ENCODE measurements at places on chromosomes 6 and 20.

DNA sequence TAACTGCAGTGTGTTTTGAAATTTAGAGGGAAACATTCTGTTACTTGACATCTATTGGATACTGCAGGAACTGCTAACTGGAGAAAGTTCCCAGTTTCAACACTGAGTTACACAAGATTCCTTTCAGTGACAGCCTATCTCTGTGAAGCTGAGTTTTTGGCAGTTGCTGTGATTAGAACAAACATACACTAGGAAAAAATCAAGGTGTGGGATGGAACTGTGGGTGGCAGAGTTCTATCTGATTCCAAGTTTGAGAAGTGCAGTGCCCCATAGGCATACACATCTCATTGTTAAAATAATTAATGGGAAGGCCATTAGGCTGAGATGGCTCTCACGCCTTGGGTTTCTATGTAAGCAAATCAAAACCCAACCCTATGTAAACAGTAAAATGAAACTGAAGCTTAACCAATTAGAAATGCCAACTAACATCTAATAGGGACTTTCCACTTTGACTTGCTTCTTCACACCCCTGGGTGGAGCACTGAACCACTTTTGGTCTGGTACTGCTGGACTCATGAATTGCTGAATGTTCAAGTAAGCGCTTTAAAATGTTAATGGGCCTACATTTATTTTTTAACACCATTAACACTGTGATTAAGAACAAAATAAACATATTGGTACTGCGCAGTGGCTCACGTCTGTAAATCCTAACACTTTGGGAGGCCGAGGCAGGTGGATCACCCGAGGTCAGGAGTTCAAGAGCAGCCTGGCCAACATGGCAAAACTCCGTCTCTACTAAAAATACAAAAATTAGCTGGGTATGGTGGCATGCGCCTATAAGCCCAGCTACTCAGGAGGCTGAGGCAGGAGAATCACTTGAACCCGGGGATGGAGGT lies 55.2 kb upstream of the TBC1D7 start:
- no peak overlapping the region for H3K4me3 ChIP-seq
- no peaks in the 10 kb centered on the region for H3K36me3 ChIP-seq
- peak; percentile 68 for DNase-seq

DNA sequence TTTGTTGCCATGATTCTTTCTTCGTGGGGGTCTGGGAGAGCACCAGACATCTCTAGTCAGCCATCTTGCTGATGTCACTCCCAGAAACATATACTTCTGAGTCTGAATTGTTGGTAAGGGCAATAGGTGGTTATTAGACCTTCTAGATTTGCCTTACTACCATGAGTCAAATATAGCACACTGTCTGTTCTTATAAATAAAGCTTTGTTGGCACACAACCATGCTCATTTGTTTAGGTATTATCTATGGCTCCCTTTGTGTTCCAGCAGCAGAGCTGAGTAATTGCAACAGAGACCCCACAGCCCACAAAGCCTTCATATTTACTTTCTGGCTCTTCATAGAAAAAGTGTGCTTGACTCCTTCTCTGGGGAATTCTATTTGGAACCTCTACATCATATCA lies 62.9 kb downstream of the CDH26 start:
- no peak overlapping the region for H3K4me3 ChIP-seq
- H3K36me3 ChIP-seq = no peaks in the 10 kb centered on the region
- H3K27me3 ChIP-seq = no peaks in the 10 kb centered on the region
- H3K27ac ChIP-seq = no peak overlapping the region

DNA sequence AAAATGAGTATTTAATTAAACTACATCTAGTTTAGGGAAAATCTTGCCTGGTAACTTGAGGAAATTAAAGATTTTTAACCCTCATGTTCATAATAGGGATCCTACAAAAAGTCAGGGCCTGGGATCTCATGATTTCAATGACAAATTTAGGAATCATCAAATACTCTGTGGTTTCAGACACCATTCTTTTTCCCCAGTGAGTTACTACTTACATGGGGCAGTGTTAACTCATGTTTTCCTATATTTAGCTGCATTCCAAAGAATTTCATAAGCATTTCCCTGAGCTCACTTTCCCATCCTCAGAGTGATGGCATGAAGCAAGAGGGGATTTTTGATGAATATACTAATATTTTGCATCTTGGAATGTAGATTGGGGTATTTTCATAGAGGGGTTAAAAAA lies 321.7 kb downstream of the CENPW start:
- no peaks in the 10 kb centered on the region for H3K27me3 ChIP-seq
- no peaks in the 10 kb centered on the region for H3K4me1 ChIP-seq
- no peak overlapping the region for H3K4me3 ChIP-seq
- no peaks in the 10 kb centered on the region for H3K36me3 ChIP-seq
- no peak overlapping the region for H3K27ac ChIP-seq
- no peak for DNase-seq

DNA sequence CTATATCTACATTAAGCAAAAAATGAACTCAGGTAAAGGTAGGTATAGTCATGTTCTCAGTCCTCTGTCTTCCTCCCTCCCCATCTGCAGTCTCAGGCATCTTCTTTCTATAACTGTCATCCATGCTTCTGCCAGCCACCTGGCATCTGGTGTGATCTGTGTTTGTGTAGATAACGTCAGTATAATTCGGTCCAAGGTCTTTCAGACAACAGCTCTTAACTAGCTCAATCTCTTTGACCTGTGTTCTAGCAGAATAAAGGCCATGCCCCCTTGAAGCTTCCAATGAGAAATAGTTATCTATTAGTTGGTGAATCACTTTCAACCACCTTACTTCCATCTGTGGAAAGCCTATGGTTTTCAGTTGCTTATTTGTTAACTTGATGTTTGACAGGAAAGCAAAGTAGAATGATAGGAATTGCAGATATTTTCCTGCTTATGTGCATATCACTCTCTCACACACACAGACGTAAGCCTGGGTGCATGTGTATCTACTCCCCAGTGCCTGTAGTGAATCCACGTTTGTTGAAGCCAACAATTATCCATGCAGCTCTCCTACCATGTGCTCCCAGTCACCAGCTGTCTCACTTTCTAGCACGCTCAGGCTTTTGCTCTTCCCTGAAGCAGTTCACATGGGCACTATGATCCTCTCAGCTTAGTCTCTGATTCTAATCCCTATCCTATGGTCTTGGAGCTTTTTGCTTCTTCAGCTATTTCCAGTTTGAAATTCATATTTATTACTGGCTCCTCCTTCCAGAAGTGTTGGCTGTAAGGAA lies 433.7 kb upstream of the MANEA start:
- no peak overlapping the region for H3K27ac ChIP-seq
- H3K4me3 ChIP-seq = no peak overlapping the region
- no peak for DNase-seq
- H3K36me3 ChIP-seq = no peaks in the 10 kb centered on the region
- H3K27me3 ChIP-seq = no peaks in the 10 kb centered on the region

DNA sequence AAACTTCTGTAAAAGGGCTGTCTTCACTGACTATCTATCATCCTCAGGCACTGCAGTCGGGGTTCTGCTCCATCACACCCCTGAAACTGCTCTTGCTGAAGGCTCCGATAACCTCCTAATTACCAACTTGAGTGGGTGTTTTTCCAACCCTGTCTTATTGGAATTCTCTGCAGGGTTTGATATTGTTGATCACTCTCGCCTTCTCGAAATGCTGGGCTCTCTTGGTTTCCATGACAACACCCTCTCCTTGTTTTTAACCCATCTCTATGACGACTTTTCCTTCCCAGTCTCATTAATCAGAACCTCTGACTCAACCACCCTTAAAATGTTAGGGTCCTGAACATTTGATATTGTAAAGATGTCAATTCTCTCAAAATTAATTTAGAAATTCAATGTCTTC lies 39.4 kb upstream of the NNAT start:
- no peak overlapping the region for H3K27ac ChIP-seq
- no peak overlapping the region for H3K4me3 ChIP-seq
- no peaks in the 10 kb centered on the region for H3K27me3 ChIP-seq
- H3K4me1 ChIP-seq = no peaks in the 10 kb centered on the region
- DNase-seq = no peak
- no peaks in the 10 kb centered on the region for H3K36me3 ChIP-seq

Measured in upper lobe of left lung (tissue), 6 donors.